Amygdala (tissue), 56 donors: ENCODE measurements at places on chromosomes 3 and 15.
A peak's percentile ranks its signal among the peaks of the same experiment; 100 is the strongest.

DNA sequence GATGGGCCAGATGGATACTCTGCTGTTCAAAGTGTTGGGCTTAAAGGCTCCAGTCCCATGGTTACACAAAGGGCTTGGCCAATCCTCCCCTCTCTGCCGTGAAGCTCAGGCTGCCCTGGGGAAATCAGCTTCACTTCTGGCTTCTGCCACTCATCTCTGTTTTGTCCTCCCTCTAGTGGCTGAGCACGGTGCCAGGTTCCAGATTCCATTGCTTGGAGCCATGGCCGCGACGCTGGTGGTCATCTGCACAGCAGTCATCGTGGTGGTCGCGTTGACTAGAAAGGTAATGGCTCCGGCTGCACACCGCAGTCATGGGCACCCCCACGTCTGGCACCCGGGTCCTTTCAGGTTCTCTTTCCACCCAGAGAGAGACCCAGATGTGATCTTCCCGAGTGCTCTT lies 5.6 kb downstream of the TIGIT start:
- no peak for DNase-seq

DNA sequence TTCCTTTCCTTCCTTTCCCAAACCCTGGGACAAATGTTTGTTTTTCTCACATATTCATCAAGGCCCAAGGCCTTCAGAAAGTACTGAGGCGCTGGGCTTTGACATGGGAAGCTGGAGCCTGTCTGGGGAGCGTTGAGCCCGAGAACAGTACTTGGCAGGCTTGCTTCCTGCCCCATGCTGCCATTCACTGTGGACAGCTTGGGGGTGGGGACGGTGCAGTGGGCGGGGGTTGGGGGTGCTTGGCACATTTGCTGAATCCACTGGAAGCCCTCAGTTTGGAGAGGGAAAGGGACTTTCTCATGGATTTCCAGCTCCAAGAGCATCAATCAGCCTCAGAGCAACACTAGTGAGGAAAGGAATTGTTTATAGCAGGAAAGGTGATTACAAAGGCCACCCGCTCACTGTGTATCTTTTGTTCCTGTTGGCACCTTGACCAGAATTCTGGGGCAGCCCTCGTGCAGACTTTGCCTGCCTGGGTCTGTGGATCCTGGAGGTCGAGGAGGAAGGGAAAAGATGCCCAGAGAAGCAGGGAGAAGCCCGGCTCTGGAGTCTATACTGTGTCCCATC lies 199.8 kb upstream of the RGMA start:
- no peak for DNase-seq

- DNase-seq = no peak
Measured at GRCh38 chr15:67855842-67856241, 16.0 kb upstream of the RNU6-1 start.

- DNase-seq = no peak
Measured at GRCh38 chr3:15631426-15632211, 30.1 kb downstream of the BTD start.

DNA sequence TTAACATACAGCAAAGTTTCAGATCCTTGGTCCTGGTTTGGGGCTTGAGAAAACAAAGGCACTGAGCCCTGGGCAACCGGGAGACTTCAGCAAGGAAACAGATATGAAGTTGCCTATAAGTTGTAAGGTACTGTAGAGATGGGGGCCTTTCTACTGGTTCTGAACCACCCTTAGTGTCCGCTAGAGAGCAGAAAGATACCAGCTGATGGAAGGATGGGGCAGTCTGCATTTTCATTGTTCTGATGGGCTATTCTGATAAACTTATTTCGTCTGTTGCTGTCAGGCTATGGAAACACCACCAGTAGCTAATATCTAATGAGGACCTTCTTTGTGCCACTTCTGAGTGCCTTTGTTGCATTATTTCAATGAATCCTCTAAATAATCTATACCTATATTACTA lies 38.7 kb downstream of the FGD5 start:
- no peak for DNase-seq

DNA sequence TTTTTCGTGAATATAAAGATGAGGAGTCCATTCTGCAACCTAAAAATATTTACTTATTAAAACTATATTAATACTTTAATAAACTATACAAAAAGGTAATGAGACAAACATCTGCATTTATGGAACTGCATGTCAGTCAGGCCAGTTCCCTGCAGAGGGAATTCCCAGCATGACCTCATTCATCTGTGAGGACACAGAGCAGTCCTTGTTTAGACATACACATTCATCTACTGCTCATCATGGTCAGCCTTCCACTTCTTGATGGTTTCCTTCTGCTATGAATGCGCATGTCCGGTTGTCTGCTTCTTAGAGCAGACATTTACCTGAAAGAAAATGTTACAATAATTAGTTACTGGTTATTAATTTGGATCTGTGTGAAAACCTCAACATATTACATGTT lies 3.3 kb upstream of the ACTR8 start:
- DNase-seq = no peak

DNA sequence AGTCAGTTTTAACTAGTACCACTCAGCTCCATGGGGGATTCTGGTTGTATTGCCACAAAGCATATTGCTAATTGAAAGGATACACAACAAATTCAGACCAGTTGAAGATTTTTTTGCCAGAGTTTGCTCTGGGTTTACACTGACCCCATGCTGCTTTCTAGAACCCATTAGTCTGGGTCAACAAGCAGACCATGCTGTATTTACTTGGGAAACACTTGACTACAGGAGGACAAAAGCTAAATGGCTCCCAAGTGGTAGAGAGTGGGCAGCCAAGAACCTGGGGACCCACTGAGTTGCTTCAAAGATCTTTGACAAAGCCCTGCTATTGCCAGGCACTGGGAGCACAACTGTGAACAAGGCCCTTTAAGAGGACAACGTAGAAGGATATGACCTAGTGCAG lies 86.8 kb upstream of the PSMD6 start:
- no peak for DNase-seq

- DNase-seq = no peak
Measured at GRCh38 chr3:30644615-30645014, 38.2 kb downstream of the TGFBR2 start.

DNA sequence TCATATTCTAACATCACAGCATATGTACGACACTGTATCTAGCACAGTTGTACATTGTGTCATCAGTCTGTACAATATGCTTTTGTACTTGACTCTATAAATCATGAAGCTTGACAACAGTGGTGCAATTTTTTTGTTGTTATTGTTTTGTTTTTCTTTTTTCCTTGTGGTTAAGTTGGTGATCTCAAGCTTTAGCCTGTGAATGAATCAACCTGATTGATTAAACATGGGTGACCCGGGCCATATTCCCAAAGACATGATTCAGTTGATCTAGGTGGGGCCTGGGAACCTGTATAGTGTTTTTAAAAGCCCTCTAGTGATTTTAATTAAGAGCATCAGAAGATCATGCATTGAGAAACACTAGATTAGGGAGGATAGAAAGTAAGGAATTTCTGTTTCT lies 101.8 kb upstream of the AADACL2 start:
- no peak for DNase-seq

DNA sequence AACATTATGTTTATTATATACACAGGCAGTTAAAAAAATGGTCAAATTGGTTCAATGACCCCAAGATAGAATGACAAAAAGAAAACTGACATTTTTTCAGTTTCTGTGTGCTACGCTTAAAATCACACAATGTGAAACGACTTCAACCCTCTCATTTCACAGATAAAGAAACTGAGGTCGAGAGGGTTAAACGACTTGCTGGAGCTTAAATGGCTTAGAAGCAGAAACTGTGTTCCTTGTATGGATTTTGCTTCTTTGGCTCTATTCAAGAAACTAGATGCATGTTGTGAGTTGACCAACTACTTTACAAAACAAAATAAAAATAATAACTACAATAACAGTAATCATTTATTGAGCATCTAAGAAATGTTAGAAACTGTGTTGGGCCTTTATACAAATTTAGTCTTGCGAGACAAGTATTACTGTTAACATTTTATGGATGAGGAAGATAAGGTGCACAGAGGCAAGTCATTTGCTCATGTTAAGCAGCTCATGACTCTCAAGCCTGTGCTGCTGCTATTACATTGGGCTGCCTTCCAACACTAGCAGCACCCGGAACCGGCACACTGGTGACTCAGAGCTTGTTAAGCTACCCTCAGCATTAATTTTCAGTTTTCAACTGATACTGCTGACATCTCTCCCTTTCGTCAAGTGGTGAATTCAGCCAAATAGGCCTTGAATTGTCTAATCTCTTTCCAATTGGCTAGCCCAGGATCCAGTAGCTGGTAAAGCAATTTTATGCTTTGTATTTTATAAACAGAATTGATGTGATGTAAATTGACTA lies 487.6 kb downstream of the NAALADL2 start:
- no peak for DNase-seq

DNA sequence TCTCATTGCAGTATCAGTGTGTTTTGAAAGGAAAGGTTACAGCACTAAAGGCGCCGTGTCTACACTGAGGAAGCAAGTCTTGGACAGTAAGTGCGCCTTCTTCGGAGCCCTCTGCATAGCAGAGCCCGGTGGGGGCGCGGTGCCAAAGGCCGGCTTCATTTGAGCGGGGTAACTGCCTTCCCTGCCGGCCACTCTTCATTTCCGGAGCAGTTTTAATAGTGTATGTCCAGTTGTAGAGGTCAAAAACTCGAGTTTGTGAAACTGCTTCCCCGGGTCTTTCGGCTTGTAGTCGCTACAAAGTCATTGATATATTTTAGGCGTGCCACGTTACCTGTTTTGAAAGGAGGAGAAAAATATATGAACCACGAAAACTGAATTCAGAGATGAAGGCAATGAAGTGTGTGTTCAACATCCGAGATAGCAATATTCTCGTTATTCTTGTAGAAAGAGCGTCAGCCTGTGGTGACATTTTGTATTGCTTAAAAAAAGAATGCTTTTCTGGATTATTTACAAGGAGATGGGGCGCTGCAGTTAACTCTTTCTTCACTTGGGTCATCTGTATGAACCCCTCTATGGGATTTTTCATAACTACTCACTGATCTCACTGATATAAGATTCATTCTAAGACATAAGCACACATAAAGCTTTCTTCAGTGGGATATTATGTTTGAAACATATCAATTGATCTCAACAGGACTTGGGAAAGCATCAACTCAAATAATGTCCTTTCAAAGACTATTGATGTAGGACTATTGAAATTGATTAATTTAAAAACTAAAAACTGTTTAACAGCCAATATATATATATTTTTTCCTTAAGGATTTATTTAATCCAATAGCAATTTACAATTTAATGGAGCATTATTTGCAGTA lies 3.0 kb downstream of the ALCAM start:
- peak; percentile 46 for DNase-seq

DNA sequence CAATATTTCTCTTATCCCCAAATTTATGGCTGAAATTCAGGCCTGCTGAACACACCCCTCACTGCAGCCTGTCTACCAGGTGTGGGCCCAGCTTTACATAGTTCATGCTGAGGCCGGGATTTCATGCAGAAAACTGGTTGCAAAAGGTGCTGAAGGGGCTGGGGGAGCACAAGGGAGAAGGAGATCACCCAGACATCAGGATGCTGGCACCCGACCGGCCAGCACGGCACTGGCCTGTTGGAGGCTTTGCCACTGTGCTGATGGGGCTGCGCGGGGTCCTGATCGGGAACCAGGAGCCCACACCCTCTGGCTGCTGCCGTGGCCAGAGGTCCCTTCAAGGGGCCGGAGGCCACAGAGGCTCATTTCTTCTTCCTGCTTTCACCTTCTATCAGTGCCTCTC lies 177.9 kb upstream of the C2CD4B start:
- DNase-seq = no peak

- no peak for DNase-seq
Measured at GRCh38 chr3:69204315-69204957, 82.0 kb upstream of the LMOD3 start.

DNA sequence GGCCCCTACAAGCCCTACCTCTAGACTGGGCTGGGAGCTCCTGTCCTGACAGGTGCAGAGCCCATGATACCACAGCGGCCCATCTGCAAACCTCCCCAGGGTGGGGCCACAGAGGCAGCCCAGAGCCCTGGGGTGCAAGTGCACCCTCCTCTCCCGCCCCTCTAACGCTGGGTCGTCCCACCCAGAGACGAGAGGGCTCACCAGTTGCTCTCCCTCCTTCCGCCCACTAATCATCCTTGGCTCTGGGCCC lies 742 bp downstream of the TNK2 start:
- no peak for DNase-seq

- no peak for DNase-seq
Measured at GRCh38 chr3:25585361-25586166, 79.1 kb downstream of the TOP2B start.

- no peak for DNase-seq
Measured at GRCh38 chr3:48276911-48277641, 36.2 kb downstream of the ZNF589 start.

GRCh38 chr3:114274929-114275328 lies 18.9 kb upstream of the TIGIT start:
- no peak for DNase-seq
